ENCODE measurements at places on chromosomes 12 and 14.

- DNase-seq, result no peak
These were observed 137.4 kb downstream of the PRKCH start for GRCh38 chr14:61458766-61459165.

DNA sequence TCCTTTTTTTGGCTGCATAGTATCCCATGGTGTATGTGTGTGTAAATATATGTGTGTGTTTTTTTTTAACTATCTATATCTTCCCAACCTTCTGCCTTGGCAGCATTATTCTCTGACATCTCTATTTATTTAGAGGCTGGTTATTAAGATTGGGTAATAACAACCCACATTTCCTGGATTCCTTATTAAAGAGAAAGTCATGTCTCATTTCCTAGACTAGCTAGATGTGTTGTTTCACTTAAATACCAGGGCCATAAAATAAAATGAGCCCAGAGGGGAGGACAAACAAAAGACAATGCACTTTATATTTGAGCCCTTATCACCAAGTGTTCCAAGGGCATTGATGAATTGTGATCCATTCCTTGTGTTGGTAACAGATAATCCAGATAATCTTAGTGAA, 169.1 kb downstream of the SLC5A8 start:
- no peak for DNase-seq

DNA sequence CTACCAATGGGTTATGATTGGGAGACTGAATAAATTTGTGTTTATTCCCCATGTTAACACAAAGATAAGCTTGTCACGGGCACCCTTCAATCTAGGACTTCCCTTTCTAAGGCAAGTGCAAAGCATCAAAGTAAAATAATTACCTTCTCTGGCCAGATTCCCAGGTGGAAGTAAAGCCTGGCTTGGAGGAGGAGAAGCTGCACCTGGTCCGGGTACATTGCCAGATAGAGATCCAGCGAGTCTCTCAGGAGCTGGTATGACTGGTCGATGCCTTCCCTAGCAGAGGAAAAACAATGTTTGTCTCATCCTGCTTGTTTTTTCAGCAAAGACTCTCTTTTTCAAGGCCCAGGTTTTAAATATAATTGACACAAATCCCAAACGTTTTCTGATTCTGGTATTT, 24.9 kb downstream of the FBXO21 start:
- no peak for DNase-seq

GRCh38 chr14:55249423-55249822, 21.8 kb upstream of the FBXO34 start:
- no peak for DNase-seq

DNA sequence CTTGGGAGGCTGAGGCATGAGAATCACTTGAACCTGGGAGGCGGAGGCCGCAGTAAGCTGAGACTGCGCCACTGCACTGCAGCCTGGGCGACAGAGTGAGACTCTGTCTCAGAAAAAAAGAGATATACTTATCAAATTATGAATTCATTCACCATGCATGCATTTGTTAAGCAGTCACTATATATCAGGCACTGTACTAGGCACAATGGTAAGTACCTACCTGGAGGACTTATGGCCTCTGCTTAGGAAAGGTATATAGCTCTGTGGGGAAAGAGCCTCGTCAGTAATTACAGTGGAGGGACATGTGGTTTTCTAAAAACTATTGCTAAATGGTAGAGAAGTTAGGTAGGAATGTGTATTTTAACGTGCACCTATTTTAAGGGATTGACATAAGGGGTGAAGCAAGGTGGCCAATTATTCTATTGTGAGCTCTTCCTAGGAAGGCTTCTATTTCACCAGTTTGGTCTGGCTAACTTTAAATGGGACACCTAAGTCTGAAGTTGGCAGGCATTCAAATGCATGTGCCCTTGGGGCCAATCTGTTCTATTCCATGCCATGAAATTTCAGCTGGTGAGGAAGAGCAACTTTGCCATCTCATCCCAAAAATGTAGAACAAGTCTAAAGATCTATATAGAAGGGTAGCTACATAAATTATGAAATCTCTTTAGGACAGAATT, 15.0 kb downstream of the TCP11L2 start:
- no peak for DNase-seq

- DNase-seq, result no peak
These were observed 46.8 kb upstream of the GPATCH2L start for GRCh38 chr14:76104802-76105355.

DNA sequence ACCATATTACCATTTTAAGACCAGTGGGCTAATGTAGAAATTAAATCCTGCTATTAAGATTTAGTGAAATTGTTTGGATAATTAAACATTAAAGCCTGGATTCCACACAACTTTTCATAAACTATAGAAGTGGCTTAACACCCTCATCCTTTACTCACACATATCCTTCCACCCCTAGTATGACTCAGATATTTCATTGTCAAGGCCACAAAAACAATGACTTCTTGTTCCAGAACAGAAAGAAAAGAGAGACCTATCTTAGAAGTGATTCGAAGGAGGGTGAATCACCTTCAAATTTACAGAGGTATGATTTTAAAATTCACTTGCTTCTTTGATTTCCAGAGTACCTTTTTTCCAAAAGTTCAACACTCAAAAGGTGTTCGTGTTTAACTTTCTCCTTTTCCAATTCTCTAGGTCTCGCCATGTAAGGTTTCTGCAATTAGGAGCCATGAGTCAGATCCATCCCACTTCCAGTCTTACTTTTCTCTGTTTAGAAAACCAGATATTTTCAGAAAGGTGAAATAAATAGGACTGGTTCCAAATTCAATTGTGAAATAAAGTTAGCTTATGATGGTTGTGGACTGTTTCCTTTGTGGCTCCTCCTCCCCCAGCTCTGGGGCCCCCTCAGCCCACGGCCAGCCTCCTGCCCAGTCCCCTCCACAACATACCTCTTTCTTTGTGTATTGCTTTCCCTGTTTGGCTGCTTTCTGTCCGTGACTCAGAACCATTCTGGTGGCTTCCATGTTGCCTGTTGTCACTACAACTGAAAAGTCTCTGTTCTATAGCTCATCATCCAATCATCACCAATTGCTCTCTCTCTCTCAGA, 24.6 kb upstream of the MGP start:
- no peak for DNase-seq

- no peak for DNase-seq
These were observed 10.1 kb downstream of the RNASE1 start for GRCh38 chr14:20792556-20792955.

Measured in activated naive CD8-positive, alpha-beta T cell treated with anti-CD3 and anti-CD28 coated beads, Interleukin-2, amount 50 U/mL, for 16 hours (primary cell).